SJCRH30 (cell line): ENCODE measurements at places on chromosomes 4 and X. TPM values are rescaled to one million over a fixed set of nuclear protein-coding genes. Genes with fewer than 3 reads are reported as not detected.

Gene CACNA1F
- not detected in 2 replicates for total RNA-seq

Gene STS
- total RNA-seq: 7.7 and 7.8 TPM in 2 replicates

Gene HTN1
- not detected in 2 replicates for total RNA-seq

Gene GCNA
- total RNA-seq: 0.26 and 0.48 TPM in 2 replicates

Gene ATRX
- 62.7 and 81.2 TPM in 2 replicates for total RNA-seq

Gene NPY2R
- not detected in 2 replicates for total RNA-seq

DNA sequence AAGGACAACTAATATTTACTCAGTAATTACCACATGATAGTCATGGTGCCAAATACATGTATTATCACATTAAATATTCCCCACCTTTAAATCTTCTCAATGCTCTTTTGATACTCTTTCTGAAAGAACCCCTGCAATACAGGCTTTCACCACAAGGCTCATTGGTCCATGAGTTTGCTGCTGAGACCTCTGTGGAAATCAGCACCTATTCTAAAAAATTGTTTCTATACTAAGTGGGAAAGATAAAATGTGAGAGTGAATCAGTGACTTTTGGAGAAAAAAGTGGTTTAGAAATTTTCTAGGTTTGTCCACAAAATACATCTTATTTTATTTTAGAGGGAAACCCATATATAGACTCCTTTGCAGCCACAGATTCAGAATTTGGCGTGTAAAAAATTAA lies 257.3 kb downstream of the ZIC3 start:
- DNase-seq: no peak
- H3K4me1 ChIP-seq: no peaks in the 10 kb centered on the region
- no peak overlapping the region for H3K27ac ChIP-seq
- H3K27me3 ChIP-seq: no peaks in the 10 kb centered on the region

- H3K27ac ChIP-seq: no peak overlapping the region
- no peak overlapping the region for H3K4me3 ChIP-seq
- peaks cover 10% of the 10 kb centered on the region; the same call in 1 of the 2 replicates for H3K4me1 ChIP-seq
- DNase-seq: no peak
Measured at GRCh38 chr4:2931512-2932301, 31.5 kb downstream of the NOP14 start.

DNA sequence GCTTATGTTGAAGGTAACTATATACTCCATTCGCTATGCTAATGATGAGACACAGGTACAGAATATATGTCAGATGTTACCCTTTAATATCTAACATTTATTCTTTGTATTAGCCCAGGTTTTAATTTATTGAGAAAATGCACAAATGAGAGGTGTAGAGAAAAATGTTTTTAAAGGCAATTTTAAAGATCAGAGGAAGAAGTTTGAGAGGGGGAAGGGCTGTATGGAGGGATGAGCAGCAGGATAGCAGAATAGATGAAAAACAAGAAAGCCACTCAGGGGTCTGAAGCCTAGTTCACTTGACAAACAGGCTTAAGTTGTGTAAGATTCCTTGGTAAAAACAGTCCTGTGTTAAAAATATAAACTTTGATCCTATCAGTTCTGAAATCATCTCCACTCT lies 3.7 kb downstream of the MAB21L2 start:
- no peak overlapping the region for H3K4me3 ChIP-seq
- H3K36me3 ChIP-seq: no peaks in the 10 kb centered on the region
- H3K27me3 ChIP-seq: no peaks in the 10 kb centered on the region

- no peak for DNase-seq
- H3K36me3 ChIP-seq: no peaks in the 10 kb centered on the region
- no peaks in the 10 kb centered on the region for H3K27me3 ChIP-seq
- no peak overlapping the region for H3K4me3 ChIP-seq
Measured at GRCh38 chr4:56902703-56903102, 5.0 kb upstream of the REST start.

DNA sequence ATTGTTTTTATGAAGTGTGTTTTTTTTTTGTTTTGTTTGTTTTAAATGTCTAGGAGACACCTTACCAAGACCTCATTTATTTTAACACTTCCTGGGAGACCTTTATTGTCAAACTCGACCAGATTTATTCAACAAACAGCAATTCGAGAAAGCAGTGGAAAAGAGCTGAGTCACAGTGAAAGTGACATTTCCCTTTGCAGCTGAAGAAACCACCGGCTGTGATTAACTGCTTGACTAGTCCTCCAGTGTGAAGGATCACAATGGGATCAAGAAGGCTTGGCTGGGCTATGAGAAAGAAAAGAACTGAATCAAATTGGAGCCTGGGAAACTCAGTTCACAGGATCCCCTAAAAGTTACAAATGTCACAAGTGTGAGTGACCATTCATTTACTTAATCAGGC lies 11.9 kb upstream of the ADH7 start:
- H3K27ac ChIP-seq: no peak overlapping the region
- no peaks in the 10 kb centered on the region for H3K27me3 ChIP-seq
- no peaks in the 10 kb centered on the region for H3K36me3 ChIP-seq
- no peak overlapping the region for H3K4me3 ChIP-seq

- no peak overlapping the region for H3K4me3 ChIP-seq
- H3K4me1 ChIP-seq: no peaks in the 10 kb centered on the region
- no peak for DNase-seq
Measured at GRCh38 chrX:131783555-131784308, 239.4 kb upstream of the STK26 start.

GRCh38 chr4:45438047-45438446 lies 685.8 kb downstream of the GABRG1 start:
- H3K4me1 ChIP-seq: no peaks in the 10 kb centered on the region; the same call in 1 of the 2 replicates
- DNase-seq: no peak
- no peak overlapping the region for H3K4me3 ChIP-seq
- no peaks in the 10 kb centered on the region for H3K36me3 ChIP-seq
- no peaks in the 10 kb centered on the region for H3K27me3 ChIP-seq

DNA sequence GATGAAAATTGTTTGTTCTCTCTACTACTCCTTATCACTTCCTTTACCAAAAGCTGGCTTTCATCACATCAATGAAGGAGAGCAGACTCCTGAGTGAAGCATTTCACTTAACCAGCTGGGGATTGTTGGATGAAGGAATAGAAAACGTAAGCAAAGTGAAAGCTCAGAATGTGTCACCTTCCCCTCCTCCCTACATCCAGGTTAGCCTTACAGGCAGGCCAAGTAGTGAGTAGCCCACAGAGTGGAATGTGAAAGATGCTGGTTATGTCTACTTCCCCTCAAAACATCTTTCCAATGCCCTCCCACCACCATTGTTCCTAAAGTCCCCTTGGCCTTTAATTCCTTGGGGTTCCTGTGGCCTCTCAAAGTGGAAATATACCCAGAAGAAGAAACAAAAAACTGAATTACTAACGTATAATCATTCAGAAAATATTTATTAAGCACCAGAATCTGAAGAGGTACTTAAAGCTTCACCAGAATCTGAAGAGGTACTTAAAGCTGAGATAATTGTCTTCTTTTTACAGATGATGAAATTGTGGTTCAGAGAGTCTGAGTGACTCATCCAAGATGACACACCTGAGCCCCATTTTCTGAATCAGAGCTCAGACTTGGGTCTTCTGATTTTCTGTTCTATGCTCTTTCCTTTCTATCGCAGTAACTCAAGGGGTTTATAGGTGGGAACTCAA lies 6.5 kb downstream of the P2RY4 start:
- no peak overlapping the region for H3K4me3 ChIP-seq
- H3K4me1 ChIP-seq: no peaks in the 10 kb centered on the region
- no peaks in the 10 kb centered on the region for H3K27me3 ChIP-seq
- H3K36me3 ChIP-seq: no peaks in the 10 kb centered on the region
- no peak overlapping the region for H3K27ac ChIP-seq
- DNase-seq: no peak

DNA sequence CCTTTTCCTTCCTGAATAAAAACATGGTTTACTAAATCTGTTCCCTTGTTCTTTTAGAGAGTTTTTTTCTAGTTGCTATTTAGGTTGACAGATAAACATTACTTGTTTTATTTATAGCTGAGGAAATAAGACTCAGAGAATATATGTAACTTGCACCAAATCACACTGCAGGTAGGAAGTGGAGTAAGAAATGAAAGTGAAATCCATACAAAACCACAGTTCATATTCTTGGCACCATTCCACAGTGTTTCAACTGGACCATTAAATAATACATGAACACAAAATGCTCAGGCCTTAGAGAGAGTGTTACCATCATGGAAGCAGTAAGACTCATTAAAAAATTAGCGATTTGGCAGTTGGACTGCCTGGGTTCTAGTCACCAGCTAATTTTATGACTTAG lies 326.9 kb upstream of the SLIT2 start:
- no peak for DNase-seq
- H3K27ac ChIP-seq: no peak overlapping the region
- H3K4me3 ChIP-seq: no peak overlapping the region
- H3K4me1 ChIP-seq: no peaks in the 10 kb centered on the region
- no peaks in the 10 kb centered on the region for H3K36me3 ChIP-seq

DNA sequence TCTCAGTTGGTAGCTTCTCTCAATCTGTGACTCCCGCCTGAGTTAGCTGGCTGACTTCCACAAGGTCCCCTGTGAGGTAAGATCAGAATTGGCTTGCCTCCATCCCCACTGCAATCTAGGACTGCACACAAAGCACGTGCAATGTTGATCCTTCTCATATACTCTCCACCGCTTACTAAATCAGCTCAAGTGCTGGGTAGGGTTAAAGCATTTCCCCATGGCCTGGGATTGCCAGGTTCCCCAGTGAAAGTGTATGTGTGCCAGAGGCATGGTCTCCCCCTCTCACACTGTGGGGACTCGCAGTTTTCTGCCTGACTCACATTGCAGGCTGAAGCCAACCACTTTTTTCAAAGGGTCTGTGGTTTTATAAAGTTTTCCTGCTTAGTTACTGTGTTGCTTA lies 886.9 kb downstream of the FAM133A start:
- DNase-seq: no peak
- no peaks in the 10 kb centered on the region for H3K4me1 ChIP-seq
- H3K27ac ChIP-seq: no peak overlapping the region
- no peak overlapping the region for H3K4me3 ChIP-seq
- no peaks in the 10 kb centered on the region for H3K36me3 ChIP-seq
- no peaks in the 10 kb centered on the region for H3K27me3 ChIP-seq

- H3K4me3 ChIP-seq: no peak overlapping the region
- no peak overlapping the region for H3K27ac ChIP-seq
- H3K36me3 ChIP-seq: no peaks in the 10 kb centered on the region
- DNase-seq: no peak
- no peaks in the 10 kb centered on the region for H3K4me1 ChIP-seq
- no peaks in the 10 kb centered on the region for H3K27me3 ChIP-seq
Measured at GRCh38 chrX:45421806-45422205, 221.1 kb upstream of the DIPK2B start.

DNA sequence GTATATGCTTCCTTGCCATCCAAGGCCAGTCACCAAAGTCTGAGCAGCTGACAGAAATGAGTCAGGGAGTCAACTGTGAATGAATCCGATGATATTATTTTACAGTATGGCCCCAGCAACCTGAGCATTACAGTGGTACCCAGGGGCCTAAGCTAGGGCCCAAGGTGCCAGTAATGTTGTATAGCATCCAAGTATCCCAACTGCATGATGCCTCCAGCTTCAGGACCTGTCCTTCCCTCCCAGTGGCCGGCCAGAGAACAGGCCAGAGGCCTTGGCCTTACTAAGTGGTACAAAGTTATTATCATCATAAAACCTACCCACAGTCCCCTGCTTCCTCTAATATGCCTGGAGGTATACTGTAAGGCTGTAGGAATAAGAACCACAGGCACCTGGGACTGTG lies 79.9 kb downstream of the RFC1 start:
- H3K4me1 ChIP-seq: no peaks in the 10 kb centered on the region
- H3K36me3 ChIP-seq: peaks cover 68% of the 10 kb centered on the region
- no peak overlapping the region for H3K4me3 ChIP-seq

DNA sequence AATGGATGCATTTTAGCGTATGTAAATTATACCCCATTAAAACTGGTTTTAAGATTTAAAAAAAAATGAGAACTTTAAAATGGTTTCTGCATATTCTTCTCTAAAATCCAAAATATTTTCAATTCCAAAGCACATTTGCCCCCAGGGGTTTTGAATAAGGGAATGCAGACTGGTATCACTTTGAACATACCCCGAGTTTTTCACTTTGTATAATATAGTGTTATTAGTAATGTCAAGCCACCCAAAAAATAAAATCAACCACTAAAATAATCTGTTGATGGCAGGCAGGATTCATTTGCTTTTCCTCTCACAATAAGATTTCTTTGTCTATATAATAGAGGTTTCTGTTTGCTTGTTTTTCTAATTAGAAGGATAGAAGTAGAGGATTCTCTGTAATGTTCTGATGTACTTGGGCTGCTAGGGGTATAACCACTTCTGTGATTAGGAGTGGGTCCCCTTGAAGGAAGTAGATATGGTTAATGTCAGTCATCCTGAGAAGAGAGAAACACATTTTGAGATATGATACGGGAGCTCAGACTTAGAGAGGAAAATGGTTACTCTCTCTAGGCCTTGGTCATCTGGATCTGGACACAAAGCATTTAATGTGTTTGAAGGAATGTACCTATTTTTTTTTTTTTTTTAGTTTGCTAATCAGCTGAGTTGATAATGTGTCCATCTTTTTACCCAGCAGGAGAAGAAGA lies 9.3 kb upstream of the LIN54 start:
- peaks cover 14% of the 10 kb centered on the region for H3K4me1 ChIP-seq
- no peak overlapping the region for H3K4me3 ChIP-seq
- no peaks in the 10 kb centered on the region for H3K36me3 ChIP-seq
- no peak for DNase-seq
- no peaks in the 10 kb centered on the region for H3K27me3 ChIP-seq

DNA sequence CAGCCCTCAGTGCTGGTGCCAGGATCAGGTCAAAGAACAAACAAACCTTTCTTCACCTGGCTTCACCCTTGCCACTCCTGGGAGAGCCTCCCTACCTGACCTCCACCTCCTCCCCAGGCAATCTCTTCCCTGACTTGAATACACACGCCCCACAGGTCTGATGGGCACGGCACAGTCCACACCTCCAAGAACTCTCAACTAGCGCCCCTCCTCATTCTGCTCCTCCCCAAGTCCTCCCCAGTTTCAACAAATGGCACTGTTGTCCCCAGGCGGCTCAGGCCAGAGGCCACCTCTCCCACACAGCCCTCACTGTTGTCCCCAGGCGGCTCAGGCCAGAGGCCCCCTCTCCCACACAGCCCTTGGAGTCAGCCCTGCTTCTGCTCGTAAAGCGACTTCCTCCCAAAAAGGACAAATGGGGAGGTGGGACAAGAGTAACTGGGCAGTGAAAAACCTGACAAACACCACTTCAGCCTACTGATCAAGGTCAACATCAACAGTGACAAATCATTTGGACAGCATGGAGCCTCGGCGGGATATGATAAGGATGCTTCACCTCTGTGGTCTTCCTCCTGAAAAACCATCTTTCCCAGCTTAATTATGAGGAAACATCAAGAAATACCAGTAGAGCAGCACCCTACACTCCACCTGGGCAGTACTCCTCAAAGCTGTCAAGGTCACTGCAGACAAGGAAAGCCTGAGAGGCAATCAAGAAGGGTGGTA lies 2.9 kb downstream of the LETM1 start:
- H3K36me3 ChIP-seq: peaks cover under 1% of the 10 kb centered on the region; the same call in 1 of the 2 replicates
- no peak overlapping the region for H3K4me3 ChIP-seq
- no peaks in the 10 kb centered on the region for H3K27me3 ChIP-seq
- no peaks in the 10 kb centered on the region; the same call in 1 of the 2 replicates for H3K4me1 ChIP-seq
- H3K27ac ChIP-seq: no peak overlapping the region
- no peak for DNase-seq
